ENCODE measurements at places on chromosomes 11 and 22. TPM values are rescaled to one million over a fixed set of nuclear protein-coding genes. Genes with fewer than 3 reads are reported as not detected.

Gene HEPN1
- not detected for total RNA-seq

Gene PTPN5
- 4.0 TPM for total RNA-seq

Gene ALX4
- total RNA-seq, result 0.11 TPM

Gene RAB36
- 0.54 TPM for total RNA-seq

Gene RAG2
- total RNA-seq, result not detected

Gene CCDC87
- total RNA-seq, result 0.63 TPM

Gene SLC25A18
- 0.27 TPM for total RNA-seq

Gene SLC1A2
- 7.3 TPM for total RNA-seq

Gene MS4A3
- total RNA-seq, result not detected

Gene TP53I11
- total RNA-seq, result 39.4 TPM

Gene C11orf97
- total RNA-seq, result not detected

Gene EIF1AD
- total RNA-seq, result 20.7 TPM

Gene GRIK4
- 0.12 TPM for total RNA-seq

GRCh38 chr11:47819743-47820142 lies 28.4 kb downstream of the NUP160 start:
- DNase-seq, result no peak

GRCh38 chr22:26671317-26672059 lies 14.1 kb downstream of the MIAT start:
- DNase-seq, result no peak

DNA sequence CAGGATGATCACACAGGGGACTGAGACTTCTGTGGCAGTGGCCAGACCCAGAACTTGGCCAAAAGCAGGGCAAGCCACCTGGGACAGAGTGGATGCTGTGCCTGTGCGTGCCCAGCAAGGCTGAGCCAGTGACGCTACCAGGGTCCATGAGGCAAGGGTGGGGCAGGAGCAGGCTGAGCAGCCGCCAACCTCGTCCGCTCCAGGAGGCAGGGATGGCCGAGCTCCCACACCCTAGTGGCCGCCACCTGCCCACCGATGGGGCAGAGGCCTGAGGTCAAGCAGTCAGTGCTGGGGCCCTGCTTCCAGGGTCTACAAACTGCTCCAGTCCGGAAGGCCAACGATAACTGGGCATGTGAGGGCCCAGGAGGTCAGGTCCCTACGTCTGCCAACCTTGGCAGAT lies 7.3 kb downstream of the KRTAP5-9 start:
- no peak for DNase-seq

- DNase-seq, result no peak
These were observed at the start of gene TUB for GRCh38 chr11:8080674-8081590. Gene TUB (plus strand): TSS chr11:8081211. CDS start chr11:8081511, 300 bp downstream.

DNA sequence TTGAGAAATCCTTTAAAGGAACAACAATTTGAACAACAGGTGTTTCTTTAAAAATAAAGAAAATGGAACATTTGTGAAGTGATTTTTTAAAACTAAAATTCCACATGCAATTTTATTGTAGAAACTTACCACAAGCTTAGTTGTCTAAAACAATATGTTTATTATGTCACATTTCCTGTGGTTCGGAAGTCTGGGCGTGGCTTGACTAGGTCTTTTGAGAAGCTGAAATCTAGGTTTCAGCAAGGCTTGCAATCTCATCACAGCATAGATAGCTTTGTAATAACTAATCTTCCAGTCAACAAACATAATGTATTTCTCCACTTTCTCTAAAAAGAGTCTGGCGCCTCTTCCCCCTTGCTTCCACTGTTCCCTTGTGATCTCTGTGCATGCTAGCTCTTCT lies 27.0 kb downstream of the MS4A6A start:
- DNase-seq, result no peak

GRCh38 chr11:133904818-133905515 lies 51.8 kb downstream of the IGSF9B start:
- no peak for DNase-seq

DNA sequence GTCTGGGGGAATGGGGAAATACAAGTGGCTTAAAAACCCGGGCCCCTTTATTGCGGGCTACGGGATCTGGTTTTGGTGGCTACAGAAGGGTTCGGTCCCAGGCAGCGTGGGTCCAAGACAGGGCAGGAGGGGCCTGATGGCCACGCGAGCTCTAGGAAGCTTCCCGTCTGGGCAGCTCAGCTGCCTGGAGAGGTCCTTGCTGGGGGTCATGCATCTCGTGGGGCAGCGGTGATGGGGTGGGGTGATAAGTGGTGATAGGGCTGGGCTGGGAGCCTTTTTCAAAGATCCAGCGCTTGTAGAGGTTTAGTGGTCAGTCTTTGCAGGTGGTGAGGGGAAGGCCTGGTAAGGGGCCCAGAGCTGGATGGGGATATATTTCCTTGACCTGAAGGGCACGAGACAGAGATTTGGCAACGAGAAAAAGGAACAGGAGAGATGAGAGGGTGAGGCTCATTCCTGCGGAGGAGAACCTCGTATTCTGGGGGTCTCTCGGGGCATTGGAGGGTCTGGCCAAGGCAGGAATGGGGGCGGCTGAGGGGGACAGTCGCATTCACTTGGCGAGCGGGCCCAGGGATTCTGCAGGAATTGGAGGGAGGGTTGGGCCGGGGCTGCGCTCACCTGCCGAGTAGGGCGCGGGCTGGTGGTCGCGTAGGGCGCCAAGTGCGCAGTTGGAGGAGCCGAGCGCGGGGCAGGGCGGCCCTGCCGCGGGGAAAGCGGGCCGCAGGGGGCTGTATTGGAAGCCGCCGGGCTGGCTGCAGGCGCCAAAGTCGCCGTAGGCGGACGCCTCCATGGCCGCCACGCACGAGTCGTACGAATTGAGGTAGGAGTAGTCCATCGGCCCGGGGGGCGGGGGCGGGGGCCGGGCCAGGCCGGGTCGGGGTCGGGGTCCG lies 560 bp downstream of the PHOX2A start:
- no peak for DNase-seq

- DNase-seq, result no peak
These were observed 6.2 kb upstream of the SREBF2 start for GRCh38 chr22:41826430-41827383.

GRCh38 chr22:43036282-43036829 lies 21.4 kb upstream of the PACSIN2 start:
- peak; percentile 82 for DNase-seq

DNA sequence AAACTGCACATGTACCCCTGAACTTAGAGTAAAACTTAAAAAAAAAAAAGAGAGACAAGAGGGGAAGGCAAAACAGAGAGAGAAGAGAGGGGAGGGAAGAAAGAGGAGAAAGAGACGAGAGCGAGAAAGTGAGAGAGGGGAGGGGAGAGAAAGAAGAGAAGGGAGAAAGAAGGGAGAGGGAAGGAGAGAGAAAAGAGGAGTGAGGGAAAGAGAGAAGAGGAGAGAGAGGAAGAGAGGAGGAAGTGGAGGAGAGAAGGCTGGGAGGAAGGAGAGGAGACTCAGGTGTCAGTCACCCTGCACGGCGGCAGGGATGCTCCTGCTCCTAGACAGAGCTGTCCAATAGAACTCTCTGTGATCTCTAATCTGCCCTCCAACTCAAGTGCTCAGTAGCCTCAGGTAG lies 248.3 kb downstream of the MIAT start:
- DNase-seq, result no peak

DNA sequence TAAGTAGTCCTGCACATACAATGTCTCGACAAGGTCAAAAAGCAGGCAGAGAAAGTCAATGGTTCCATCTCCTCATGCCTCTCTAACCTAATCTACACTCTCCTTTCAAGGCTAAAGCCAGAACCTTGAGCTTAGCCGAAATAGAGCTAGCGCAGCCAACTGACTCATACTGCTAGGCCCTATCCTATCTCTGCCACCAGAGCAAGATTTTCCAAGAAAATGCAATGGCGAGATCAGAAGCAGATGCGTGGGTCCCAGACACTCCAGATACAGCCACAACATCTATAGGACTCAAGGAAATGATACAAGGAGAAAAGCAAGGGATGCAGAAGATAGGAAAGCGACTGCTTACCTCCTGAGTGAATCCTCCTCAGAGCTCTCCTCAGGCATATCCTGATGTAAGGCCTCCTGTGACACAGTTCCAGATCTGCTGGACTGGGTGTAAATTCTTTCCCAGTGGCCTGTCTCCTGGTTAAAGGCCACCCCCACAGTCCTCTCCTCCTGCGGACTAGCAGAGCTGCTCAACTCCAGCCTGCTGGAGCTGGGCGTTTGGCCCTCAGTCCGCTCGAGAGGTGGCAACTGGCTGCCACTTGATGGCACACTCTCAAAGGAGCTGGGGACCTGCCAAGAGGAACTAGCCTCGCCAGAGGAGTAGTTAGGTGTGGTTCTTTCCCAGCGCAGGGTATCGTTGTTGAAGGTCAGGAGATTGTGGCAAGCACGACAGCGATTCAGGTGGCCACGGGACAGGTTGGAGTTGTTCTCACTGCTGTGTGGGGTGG lies 52.0 kb downstream of the AMBRA1 start:
- peak; percentile 27 for DNase-seq

- peak; percentile 22 for DNase-seq
These were observed 119.8 kb downstream of the KCNQ1OT1 start for GRCh38 chr11:2580061-2580421.

DNA sequence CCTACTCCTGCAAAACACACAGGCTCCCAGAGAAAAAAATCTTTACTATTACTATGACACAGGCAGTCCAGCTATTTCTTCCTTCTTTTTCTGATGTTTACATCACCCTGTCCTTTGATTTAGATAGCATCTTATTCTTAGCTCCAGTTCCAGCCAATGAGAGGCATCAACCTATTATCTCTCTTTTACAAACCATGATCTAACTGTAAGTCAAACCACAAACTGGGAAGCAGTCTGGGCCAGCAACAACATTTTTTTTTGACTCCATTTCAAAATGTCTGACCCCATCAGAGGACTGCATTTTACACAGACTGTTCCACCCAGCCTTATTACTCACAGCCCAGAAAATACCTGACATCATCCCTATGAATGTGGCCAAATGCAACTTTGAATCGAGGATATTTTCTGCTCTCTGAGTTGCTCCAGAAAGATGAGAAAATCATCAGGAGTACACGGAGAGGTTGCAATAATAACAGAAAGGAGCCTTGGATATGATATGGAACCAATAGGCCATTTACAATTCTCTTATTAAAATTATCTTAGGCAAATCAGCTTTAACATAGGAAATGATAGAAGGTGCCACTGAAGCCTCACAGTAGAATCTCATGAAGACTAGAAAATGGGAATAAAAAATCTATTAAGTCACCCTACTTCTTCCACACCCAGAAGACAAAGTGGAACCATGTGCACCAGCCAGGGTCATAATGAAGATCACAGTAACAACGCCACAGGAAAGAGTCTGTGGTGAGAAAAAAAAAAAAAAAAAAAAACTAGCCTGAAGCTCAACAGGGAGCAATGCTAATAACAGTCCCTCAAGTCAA lies 21.2 kb downstream of the TBRG1 start:
- no peak for DNase-seq

DNA sequence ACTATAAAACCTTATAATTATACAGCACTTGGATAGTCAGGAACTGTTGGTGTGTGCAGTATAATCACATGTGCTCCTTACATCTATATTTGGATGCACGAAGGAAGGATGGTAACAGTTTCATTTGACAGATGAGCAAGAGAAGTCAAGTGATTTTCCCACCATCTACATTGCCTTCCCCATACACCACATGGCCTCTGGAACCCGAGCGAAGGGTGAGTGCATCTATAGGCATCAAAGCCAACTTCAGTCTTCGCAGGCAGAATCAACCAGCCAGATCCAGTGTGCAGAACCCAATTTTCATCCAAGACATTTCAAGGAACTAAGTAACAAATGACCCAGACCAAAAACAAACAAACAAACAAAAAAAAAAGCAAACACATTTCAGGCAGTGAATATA lies 85.1 kb upstream of the BLID start:
- DNase-seq, result no peak

DNA sequence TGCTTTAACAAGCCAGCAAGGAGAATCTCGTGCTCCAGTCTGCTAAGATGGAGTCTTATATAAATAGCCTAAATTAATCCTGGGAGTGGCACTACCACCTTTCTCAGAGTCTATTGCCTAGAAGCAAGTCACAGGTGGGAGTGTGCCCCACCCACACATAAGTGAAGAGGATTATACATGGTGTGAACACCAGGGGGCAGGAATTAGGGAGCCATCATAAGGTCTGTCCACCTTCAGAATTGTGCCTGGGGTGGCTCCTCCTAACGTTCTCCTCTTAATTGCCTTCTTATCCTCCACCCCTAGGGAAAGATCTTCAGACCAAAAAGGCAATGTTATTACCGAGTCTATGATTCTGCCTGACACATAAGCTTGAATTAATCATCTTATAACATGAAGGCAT lies 276.8 kb upstream of the SESN3 start:
- DNase-seq, result no peak

GRCh38 chr11:133070791-133071190 lies 461.5 kb downstream of the OPCML start:
- no peak for DNase-seq

GRCh38 chr22:16959345-16959930 lies 48.6 kb downstream of the GAB4 start:
- no peak for DNase-seq

- DNase-seq, result peak; percentile 76
These were observed 11.7 kb downstream of the TECTA start for GRCh38 chr11:121112498-121113455.

DNA sequence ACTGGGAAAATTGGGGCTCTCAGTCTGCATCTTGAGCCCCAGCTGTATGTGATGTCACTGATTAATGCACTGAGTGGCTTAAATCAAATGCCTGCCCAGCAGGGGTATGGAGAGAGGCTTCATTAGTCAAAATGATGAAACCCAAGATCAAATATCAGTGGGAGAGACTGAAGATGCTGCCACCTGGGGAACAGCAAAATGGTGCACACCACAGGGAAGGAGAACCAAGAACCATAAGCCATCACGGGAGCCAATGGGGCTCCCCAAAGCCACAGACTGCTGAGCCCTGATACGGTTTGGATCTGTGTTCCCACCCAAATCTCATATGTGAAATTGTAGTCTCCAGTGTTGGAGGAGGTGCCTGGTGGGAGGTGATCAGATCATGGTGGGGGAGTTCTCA lies 85.6 kb downstream of the CTTN start:
- DNase-seq, result no peak

DNA sequence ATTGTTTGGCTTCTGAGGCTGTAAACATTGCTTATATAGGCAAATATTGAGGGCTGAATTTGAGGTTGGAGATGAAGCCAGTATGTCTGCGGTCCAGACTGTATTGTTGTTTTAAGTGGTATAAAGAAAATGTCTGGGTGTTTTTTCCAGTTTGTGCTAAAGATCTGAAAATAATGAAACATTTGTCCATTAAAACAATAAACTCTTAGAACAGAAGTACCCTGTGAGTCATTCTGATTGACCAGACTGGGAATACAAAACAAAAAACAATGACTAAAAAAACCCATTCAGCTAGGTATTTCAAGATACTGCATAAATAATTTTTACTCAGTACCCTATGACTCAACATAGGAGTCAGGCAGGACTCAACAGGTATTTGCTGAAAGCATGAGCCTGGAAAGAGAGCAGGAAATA lies 20.4 kb downstream of the ALKBH8 start:
- no peak for DNase-seq

GRCh38 chr11:112537846-112538330 lies 277.2 kb upstream of the PLET1 start:
- DNase-seq, result no peak
